GDM1 (cell line): ENCODE measurements at places on chromosomes 2 and 18.

DNA sequence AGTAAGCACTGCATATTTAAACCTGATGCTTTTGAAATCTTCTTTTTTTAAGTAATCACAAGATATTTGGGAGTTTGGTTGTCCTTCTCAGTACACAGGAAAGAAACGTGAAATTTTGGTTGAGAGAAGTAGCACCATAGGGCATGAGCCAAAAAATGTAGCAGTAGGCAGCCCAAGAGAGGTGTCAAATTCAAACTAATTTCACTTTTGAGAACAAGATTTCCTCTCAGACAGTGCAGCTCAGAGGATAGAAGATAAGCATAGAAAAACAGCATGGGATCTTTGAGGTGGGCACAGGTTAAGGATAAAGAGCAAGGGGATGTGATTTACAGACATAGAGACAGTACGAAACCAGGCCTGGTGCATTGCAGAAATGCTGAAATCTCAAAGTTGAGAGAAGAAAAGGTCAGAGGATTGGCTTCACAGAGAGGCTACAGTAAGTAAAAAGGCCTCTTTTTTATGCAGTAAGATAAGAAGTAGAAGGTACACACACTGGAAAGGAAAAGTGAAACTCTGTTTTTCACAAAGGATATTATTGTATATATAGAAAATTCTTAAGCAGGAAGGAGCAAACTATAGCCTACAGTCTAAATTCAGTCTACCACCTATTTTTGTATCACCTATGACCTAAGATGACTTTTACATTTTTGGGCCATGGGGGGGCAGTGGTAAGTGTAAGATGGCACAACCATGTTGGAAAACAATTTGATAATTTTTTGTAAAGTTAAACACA lies 89.8 kb downstream of the PKP4 start:
- DNase-seq, result no peak

GRCh38 chr2:237471438-237472186 lies 15.4 kb upstream of the MLPH start:
- peak; percentile 51 for DNase-seq

GRCh38 chr2:102006886-102007278 lies 15.1 kb downstream of the IL1R2 start:
- no peak for DNase-seq

GRCh38 chr2:233085037-233085838 lies 25.1 kb downstream of the INPP5D start:
- DNase-seq, result no peak

DNA sequence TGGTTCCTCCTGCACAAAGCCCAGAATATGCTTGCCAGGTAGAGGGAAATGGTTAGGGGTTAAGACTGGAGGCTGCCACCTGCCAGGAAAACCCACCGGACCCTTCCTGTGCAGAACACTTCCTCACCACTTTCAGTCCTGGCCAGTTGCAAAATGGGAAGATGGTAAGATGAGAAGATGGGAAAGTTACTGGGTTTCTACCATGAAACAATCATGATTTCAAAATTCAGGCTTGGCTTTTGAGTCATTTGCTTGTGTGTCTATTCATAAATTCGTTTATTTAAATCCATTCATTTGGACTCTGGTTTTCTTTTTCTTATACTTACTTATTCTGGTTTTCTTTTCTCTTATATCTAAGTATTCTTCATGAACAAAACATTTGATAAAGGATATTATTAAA lies 7.2 kb downstream of the BMP10 start:
- no peak for DNase-seq

- no peak for DNase-seq
Observed at GRCh38 chr2:133755480-133756300, 187.4 kb upstream of the NCKAP5 start.

GRCh38 chr2:27705851-27706622 lies 42.3 kb downstream of the SLC4A1AP start:
- no peak for DNase-seq

DNA sequence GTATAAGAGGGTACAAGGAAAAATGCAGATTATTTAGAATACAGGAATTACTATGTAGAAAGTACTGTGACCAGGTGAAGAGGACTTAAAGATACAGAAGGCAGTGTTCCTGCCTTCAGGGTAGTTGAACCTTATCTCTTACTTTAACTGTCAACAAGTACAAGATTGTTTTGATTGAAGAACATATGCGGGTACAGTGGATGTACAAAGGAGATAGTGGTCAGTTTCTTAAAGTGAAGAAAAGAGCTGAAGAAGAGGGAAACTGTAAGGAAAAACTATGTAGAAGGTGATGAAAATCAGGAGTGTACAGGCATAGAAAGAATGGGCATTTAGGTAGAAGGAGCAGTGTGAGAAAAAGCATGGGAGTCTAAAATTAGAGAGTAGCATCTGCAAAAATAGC lies 2.2 kb downstream of the RALBP1 start:
- DNase-seq, result no peak

DNA sequence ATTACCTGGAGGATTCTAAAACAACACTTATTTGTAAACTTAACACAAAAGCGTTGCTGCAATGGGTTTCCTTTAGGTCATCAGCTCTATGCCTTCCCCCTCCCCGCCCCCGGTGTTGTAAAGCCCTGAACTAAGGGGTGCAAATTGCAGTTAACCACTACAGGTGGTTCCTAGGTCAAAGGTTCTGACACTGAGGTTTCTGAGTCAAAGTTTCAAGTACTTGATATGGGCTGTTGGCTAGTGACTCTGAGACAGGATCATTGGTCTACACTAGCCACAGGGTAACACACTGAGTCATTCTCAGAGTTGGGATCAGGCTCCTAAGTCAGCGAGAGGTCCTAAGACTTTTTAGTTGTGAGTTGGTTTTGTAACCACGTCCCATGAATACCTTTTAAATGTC lies 15.4 kb downstream of the IL1B start:
- DNase-seq, result no peak

DNA sequence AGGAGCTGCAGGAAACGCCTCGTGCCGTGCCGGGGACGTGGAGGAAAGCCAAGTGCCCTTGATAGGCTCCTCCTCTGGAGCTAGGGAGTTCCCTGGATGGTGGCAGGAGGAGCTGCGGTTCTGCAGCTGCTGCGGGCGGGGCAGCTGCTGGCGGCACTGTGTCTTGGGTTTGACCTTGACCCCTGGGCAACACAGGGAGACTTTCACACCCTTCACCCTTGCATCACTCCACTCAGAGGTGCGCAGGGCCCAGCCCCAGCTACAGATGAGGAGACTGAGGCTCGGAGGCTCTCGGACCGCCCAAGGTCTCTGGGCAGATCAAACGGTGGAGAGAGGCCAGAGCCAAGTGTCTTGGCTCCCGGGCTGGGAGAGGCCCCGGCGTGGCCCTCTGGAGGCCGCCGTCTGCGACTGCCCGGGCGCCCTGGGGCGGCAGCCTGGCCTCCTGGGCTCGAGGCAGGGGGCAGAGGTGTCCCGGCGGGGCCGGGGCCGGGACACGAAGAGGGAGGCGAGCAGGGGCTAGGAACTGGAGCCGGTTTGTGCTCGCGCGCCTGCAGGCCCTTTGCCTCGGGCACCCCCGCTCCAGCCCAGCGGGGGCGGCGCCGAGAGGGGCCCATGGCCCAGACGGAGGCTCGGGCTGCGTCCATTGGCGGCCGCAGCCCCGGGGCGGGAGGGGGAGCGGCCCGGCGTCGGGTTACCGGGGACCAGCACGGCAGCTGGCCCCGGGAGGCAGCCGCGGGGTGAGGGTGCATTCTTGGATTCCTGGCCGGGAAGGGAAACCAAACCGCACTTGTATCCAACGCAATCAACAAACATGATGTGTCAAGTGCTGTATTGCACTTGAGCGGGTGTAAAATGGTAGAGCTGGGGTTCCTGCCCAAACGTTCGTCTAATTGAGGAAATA lies 129.6 kb upstream of the SLC1A4 start:
- DNase-seq, result no peak

DNA sequence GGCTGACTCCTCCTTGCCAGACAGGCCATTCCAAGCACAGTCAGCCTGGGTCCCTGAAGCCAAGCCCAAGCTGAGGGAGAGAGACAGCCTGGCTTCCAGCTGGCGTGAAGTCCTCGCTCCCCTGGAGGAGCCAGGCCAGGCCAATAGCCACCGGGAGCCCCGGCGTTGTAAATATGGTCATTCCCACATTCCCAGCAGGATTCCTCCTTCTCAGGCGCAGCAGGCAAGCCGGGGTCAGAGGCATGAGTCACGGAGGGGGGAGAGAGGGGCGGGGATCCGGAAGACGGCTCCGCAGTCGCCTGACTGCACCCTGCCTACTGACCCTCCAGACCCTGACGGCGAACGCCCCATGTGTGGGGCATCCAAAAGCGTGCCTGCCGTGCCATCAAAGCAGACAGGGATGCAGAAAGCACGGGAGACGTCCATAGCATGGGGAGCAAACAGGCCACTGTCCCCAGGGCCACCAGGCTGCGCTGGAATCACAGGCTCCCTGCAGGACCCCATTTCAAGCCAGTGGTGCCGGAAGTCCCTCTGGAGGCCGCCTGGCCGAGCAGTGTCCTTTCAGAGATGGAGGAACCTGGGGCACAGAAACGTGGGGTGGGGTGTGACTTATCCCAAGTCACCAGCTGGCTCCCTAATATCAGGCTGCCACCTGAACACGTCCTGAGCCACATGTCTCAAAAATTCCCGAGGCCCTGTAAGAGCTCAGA lies 48.2 kb downstream of the TWIST2 start:
- no peak for DNase-seq
